ENCODE measurements at places on chromosomes 3 and 15. TPM values are rescaled to one million over a fixed set of nuclear protein-coding genes. Genes with fewer than 3 reads are reported as not detected.

DNA sequence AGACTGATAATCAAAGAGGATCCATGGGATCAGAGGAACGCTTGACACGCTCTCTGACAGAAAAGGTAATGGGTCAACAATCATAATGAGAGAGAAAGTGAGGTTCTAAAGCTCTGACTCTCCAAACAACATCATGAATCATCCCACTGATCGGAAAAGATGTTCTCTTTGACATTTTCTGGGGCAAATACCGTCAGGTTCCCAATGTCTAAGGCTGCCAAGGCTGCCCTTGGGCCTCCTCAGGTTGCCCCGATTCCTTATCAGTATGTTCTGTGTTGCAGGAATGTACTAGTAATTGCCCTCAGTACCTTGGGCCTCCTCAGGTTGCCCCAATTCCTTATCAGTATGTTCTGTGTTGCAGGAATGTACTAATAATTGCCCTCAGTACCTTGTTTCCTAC, 60.9 kb downstream of the NPTN start:
- DNase-seq: no peak
- H3K36me3 ChIP-seq: no peaks in the 10 kb centered on the region
- H3K4me1 ChIP-seq: peaks cover 34% of the 10 kb centered on the region
- H3K27me3 ChIP-seq: no peaks in the 10 kb centered on the region

GRCh38 chr3:67529337-67529736, 125.1 kb downstream of the SUCLG2 start:
- no peak overlapping the region for H3K4me3 ChIP-seq
- H3K27me3 ChIP-seq: no peaks in the 10 kb centered on the region
- H3K27ac ChIP-seq: no peak overlapping the region
- DNase-seq: no peak

DNA sequence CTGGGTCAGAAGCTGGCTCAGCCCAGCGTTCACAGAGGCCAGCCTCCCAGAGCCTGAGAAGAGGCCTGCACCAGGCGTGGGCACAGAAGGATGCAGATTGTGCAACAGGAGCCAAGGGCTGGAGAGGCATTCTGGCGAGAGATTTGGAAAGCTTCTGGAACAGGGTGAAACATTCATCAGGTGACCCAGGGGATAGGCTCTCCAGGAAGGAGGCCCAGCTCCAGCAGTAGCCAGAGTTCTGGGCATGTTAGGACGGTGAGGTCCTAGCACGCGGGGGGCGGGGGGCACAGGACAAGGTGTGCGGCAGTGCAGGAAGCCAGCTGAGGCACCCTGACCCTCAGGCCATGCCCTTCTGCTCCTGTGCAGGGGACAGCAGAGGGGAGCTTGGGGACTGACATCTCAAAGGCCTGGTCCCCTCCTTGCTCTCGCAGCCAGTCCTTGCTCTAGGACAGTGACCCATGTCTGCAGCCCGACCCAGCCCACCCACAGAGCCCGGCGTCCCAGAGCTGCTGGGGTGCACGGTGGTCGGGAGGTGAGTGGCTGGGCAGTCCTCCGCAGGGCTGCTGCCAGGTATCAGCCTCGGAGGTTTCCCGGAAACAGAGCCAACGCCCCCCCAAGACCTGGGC, 111.7 kb upstream of the KLF13 start:
- H3K27me3 ChIP-seq: no peaks in the 10 kb centered on the region
- DNase-seq: peak; percentile 94
- peak overlapping the region; percentile 96 for H3K27ac ChIP-seq
- no peaks in the 10 kb centered on the region for H3K36me3 ChIP-seq
- peak overlapping the region; percentile 73 for H3K4me3 ChIP-seq

- no peak for DNase-seq
- no peaks in the 10 kb centered on the region for H3K27me3 ChIP-seq
- H3K4me1 ChIP-seq: no peaks in the 10 kb centered on the region
- no peak overlapping the region for H3K27ac ChIP-seq
These were observed 4.2 kb upstream of the TRAT1 start for GRCh38 chr3:108818404-108818803.

DNA sequence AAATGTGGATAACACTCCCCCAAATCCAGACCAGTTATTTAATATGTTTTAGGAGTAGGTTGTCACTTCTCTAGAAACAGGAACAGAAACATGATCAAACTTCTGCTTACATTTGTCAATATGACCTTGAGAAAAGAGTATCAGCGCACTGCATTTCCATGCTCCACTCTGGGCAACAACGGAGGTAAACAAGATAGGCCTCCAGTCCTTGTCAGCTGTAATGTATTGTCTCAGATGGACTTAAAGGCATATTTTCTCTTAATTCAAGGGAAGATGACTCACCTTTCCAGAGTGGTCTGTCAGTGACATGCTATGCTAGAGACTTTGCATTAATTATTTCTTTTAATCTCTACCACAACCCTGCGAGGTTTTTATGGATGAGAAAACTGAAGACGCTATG, 51.6 kb upstream of the TCF12 start:
- H3K4me1 ChIP-seq: no peaks in the 10 kb centered on the region
- no peaks in the 10 kb centered on the region for H3K27me3 ChIP-seq
- H3K4me3 ChIP-seq: no peak overlapping the region

DNA sequence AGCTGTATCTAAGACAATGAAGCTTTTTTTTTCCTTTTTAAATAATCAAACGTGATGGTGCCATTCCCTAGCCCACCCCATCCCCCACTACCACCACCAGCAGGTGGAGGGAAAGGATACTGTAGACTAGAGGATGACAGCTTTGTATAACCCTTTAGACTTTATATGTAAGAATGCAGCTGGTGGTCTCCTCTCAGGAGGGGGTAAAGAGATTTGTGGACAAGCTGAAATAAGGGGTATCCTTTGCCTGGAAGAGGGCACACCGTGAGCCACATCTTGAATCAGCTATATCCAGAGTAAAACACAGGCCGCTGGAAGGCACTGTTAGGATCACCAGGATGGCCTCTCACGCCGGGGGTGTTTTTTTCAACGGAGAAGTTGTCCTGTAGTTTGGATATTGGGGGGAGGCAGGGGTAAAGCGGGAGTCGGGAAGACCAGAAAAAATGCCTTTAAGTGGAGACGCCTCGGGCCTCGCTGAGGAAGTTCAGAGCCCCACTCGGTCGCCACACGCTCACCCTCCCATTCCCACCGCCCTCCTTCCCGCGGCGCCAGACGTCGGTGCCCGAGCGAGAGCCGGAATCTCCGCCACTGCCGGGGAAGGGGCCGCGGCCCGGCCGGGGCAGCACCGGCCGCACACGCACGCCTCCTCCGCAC, 986 bp downstream of the KPNA4 start:
- H3K27me3 ChIP-seq: no peaks in the 10 kb centered on the region
- no peaks in the 10 kb centered on the region for H3K36me3 ChIP-seq
- peak overlapping the region; percentile 97 for H3K27ac ChIP-seq
- peak overlapping the region; percentile 90 for H3K4me3 ChIP-seq
- H3K4me1 ChIP-seq: peaks cover 59% of the 10 kb centered on the region

DNA sequence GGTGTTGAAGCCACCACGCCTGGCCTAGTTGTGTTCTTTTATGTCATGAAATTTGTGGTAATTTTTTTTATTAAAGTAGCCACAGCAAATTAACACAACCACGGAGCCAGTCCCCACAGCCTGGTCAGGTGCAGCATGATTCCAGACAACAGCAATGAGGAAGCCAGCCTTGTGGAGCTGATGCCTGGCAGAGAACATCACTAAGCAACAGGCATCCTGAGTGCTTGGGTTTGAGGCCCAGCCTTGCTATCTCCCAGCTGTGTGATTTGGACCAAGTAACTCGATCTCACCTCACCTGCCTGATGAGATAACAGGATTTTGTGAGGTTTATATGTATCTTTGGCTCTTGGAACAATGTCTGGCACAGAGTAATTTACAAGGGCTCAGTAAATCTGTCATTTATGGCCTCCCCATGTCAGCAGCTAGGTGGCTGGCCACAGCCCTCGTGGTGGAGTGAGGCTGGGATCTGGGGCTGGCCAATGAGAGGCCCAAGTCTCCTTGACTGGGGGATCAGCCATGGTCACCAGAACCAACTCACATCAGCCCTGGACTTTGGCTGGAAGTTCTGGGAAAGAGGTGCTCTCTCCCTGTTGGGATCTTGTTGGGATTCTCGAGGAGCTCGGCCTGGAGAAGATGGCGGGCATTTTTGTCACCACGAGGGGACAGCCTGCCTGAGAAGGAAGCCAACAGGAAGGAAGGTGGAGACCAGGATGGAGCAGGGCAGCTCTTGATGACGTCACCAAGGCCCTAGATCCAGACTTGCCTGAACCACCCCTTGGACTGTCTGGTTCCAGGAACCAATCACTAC, 22.8 kb upstream of the FLNB start:
- H3K36me3 ChIP-seq: no peaks in the 10 kb centered on the region
- H3K4me3 ChIP-seq: no peak overlapping the region
- no peak overlapping the region for H3K27ac ChIP-seq

DNA sequence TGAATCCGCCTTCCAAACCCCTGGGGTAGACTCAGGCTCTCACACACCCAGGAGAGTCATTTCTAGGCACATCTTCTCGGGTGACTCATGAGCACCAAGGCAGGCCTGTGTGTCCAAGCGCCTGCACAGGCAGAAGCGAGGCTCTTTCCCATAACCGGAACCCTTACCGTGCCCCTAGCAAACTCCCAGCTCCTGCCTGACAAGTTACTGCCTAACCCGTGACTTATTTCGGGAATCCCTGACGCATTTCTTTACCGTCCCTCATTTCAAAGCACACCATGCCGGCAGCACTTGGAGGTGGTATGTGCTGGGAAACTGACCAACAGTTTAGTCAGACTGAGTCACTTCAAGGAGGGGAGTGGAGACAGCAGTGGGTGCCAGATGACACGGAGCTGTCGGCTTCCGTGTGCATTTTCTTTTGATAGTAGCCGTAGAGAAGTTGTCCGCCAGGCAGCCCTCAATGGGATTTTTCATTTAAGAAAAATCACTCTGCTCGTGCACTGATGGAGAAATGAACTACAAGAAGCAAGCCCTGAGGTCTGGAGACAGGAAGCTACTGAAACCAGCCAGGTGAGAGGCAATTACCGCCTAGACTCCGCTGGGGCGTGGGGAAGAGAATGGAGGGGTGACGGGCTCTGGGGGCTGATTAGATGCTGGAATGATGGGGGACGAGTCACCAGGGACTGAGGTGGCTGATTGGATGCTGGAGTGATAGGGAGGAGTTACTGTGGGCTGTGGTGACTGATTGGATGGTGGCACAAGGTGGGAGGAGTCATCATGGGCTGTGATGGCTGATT, 17.3 kb upstream of the HRH1 start:
- H3K4me1 ChIP-seq: peaks cover 26% of the 10 kb centered on the region
- no peaks in the 10 kb centered on the region for H3K27me3 ChIP-seq
- peak overlapping the region; percentile 29 for H3K4me3 ChIP-seq
- peak overlapping the region; percentile 89 for H3K27ac ChIP-seq

GRCh38 chr3:144127700-144128099, 156.1 kb downstream of the DIPK2A start:
- H3K4me1 ChIP-seq: no peaks in the 10 kb centered on the region
- H3K27ac ChIP-seq: no peak overlapping the region
- no peak overlapping the region for H3K4me3 ChIP-seq
- H3K36me3 ChIP-seq: no peaks in the 10 kb centered on the region
- H3K27me3 ChIP-seq: no peaks in the 10 kb centered on the region

- H3K27ac ChIP-seq: no peak overlapping the region
- H3K4me3 ChIP-seq: no peak overlapping the region
- H3K27me3 ChIP-seq: no peaks in the 10 kb centered on the region
- H3K36me3 ChIP-seq: no peaks in the 10 kb centered on the region
- no peak for DNase-seq
These were observed 18.1 kb upstream of the ALDH1A3 start for GRCh38 chr15:100861511-100861991.

DNA sequence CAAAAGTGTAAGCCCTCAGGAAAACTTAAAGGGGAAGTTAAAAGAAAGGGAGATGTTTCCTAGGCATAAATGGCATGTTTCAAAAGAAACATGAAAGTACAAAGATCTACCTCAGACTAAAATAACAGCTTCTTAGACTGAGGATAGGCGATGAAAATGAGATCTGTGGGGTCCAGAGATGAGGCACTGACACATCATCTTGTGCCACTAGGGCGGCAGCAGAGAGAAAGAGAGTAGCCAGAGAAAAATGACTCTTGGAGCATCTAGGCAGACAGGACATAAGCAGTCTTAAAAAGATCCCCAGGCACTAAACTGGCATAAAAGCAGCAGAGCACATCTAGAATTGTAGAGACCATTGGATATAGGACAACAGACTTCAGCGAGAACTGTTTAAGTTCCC, 42.5 kb upstream of the RFX7 start:
- no peaks in the 10 kb centered on the region for H3K27me3 ChIP-seq
- H3K36me3 ChIP-seq: no peaks in the 10 kb centered on the region
- H3K27ac ChIP-seq: no peak overlapping the region
- no peak overlapping the region for H3K4me3 ChIP-seq

DNA sequence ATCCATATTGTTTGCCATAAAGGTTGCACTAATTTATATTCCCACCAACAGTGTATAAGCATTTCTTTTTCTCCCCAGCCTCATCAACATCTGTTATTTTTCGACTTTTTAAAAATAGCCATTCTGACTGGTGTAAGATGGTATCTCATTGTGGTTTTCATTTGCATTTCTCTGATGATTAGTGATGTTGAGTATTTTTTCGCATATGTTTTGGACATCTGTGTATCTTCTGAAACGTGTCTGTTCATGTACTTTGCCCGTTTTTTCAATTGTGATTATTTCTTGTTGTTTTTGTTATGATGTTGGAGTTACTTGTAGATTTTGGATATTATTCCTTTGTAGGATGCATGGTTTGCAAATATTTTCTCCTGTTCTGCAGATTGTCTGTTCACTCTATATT, 46.5 kb downstream of the TP63 start:
- H3K4me1 ChIP-seq: no peaks in the 10 kb centered on the region
- H3K27me3 ChIP-seq: no peaks in the 10 kb centered on the region
- no peak for DNase-seq
- no peak overlapping the region for H3K4me3 ChIP-seq
- no peak overlapping the region for H3K27ac ChIP-seq

DNA sequence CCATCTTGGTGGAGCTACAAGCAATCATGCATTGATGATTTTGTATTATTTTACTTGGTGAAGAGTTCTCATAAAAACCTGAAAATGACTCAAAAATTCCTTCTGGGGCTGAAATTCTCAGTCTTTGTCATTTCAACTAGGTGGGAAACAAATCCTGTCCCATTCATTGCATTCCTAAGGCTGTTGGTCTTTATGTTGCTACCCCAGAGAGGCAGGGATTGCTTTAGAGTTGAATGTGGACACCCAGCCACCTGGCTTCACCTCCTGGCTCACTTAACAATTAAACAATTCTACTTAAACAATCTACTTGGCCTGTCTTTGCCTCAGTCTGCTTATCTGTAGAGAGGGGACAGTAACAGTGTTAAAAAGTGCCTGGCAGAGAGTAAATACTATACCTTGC, 117.3 kb upstream of the UBE3A start:
- no peaks in the 10 kb centered on the region for H3K27me3 ChIP-seq
- no peaks in the 10 kb centered on the region for H3K36me3 ChIP-seq
- H3K4me3 ChIP-seq: no peak overlapping the region

GRCh38 chr15:70327856-70328678, 230.3 kb upstream of the TLE3 start:
- H3K27me3 ChIP-seq: no peaks in the 10 kb centered on the region
- H3K36me3 ChIP-seq: no peaks in the 10 kb centered on the region
- peak overlapping the region; percentile 39 for H3K27ac ChIP-seq
- peaks cover 44% of the 10 kb centered on the region for H3K4me1 ChIP-seq

- H3K36me3 ChIP-seq: no peaks in the 10 kb centered on the region
- no peak overlapping the region for H3K4me3 ChIP-seq
- no peak for DNase-seq
- no peaks in the 10 kb centered on the region for H3K27me3 ChIP-seq
These were observed 10.9 kb downstream of the CTDSPL start for GRCh38 chr3:37872413-37873160.

- no peak overlapping the region for H3K4me3 ChIP-seq
- no peaks in the 10 kb centered on the region for H3K4me1 ChIP-seq
- no peaks in the 10 kb centered on the region for H3K36me3 ChIP-seq
- no peaks in the 10 kb centered on the region for H3K27me3 ChIP-seq
These were observed 96.0 kb downstream of the RPLP1 start for GRCh38 chr15:69548395-69549180.

The SLC27A2 gene
- total RNA-seq: 3.2 TPM

The CLSTN2 gene
- total RNA-seq: 16.0 TPM

The SH3GL3 gene
- 3.9 TPM for total RNA-seq

The GRK7 gene
- 0.98 TPM for total RNA-seq
